ENCODE measurements at places on chromosomes 2 and 18. TPM values are rescaled to one million over a fixed set of nuclear protein-coding genes. Genes with fewer than 3 reads are reported as not detected.

HOXD3 gene
- total RNA-seq = not detected

SEH1L gene
- total RNA-seq = 139 TPM

RND3 gene
- total RNA-seq = 158 TPM

MEIS1 gene
- total RNA-seq = 4.4 TPM

CERKL gene
- 0.23 TPM for total RNA-seq

SLC35F6 gene
- 76.9 TPM for total RNA-seq

ABCG8 gene
- not detected for total RNA-seq

ZBTB7C gene
- 0.42 TPM for total RNA-seq

C2orf66 gene
- 0.98 TPM for total RNA-seq

OTOS gene
- total RNA-seq = not detected

IRS1 gene
- total RNA-seq = 10.5 TPM

SF3B1 gene
- total RNA-seq = 182 TPM

ANKRD44 gene
- total RNA-seq = 6.9 TPM

ANKRD30BL gene
- not detected for total RNA-seq

IL36A gene
- not detected for total RNA-seq

ALPG gene
- not detected for total RNA-seq

TRAPPC8 gene
- total RNA-seq = 33.9 TPM

CYP1B1 gene
- 53.3 TPM for total RNA-seq

ZNF396 gene
- total RNA-seq = 2.0 TPM

CYTIP gene
- total RNA-seq = not detected

UGT1A1 gene
- total RNA-seq = not detected

RAB6C gene
- not detected for total RNA-seq

MROH2A gene
- not detected for total RNA-seq

RFTN2 gene
- total RNA-seq = not detected

UPP2 gene
- total RNA-seq = not detected

SLC30A3 gene
- total RNA-seq = not detected

RNF125 gene
- total RNA-seq = 3.5 TPM

CYP27C1 gene
- total RNA-seq = not detected
